ENCODE measurements at places on chromosomes 5 and 9. TPM values are rescaled to one million over a fixed set of nuclear protein-coding genes. Genes with fewer than 3 reads are reported as not detected.

- DNase-seq = peak; percentile 86
These were observed at the start of gene TLR4 for GRCh38 chr9:117704024-117704575. TSS of gene TLR4 (plus strand) at chr9:117704403. CDS start at chr9:117704473, 70 bp downstream.

- no peak for DNase-seq
These were observed 6.8 kb downstream of the RPL12 start for GRCh38 chr9:127444283-127444920.

- DNase-seq = peak; percentile 30
These were observed 441.8 kb upstream of the TLE4 start for GRCh38 chr9:79129865-79130480.

GRCh38 chr5:102924963-102925362 lies 169.9 kb downstream of the PAM start:
- no peak for DNase-seq

DNA sequence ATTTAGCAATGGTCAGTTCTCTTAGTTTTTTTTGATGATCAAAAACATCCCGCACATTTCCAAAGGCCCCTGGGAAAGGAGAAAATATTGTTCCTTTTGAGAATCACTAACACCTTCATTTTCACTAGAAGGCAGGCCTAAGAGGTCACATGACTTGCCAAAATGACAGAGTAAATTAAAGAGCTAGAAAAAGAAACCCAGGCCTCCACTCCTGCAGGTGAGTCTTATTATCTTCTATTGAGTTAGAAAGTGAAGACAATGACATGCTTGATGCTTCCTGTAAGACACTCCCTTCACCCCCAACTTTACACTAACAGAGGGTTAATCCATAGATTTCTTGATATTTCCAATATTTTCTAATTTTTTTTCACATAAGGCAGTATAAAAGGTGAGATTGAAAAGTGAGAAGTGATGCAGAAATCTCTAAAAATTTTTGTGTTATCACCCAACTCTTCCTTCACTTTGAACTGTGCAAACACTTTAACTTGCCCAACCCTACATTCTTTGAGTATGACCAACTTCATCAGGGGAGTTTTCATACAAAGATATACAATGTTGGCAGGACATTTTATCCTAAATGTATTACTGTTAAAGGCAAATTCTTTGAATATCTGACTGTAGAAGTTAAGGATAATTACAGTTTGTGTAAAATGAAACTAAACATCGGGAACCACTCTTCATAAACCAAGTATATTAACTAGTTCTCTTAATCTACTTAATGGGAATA lies 57.1 kb downstream of the SUB1 start:
- peak; percentile 49 for DNase-seq

GRCh38 chr9:127877566-127877998 lies at the start of gene AK1:
TSS of gene AK1 (minus strand) at chr9:127877675. CDS start at chr9:127874617, 3,058 bp downstream.
- DNase-seq = no peak

DNA sequence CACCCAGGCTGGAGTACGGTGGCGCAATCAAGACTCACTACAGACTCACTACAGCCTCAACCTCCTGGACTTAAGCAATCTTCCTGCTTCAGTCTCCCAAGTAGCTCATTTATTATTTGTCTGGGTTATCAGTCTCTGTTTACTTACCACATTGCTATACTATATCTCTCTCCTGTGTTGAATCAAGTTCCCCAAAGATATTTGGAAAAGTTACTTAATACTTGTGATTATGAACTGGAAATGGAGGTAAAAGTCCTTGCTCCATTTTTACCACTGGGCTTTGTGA lies 55.6 kb downstream of the ANGPTL2 start:
- peak; percentile 35 for DNase-seq

DNA sequence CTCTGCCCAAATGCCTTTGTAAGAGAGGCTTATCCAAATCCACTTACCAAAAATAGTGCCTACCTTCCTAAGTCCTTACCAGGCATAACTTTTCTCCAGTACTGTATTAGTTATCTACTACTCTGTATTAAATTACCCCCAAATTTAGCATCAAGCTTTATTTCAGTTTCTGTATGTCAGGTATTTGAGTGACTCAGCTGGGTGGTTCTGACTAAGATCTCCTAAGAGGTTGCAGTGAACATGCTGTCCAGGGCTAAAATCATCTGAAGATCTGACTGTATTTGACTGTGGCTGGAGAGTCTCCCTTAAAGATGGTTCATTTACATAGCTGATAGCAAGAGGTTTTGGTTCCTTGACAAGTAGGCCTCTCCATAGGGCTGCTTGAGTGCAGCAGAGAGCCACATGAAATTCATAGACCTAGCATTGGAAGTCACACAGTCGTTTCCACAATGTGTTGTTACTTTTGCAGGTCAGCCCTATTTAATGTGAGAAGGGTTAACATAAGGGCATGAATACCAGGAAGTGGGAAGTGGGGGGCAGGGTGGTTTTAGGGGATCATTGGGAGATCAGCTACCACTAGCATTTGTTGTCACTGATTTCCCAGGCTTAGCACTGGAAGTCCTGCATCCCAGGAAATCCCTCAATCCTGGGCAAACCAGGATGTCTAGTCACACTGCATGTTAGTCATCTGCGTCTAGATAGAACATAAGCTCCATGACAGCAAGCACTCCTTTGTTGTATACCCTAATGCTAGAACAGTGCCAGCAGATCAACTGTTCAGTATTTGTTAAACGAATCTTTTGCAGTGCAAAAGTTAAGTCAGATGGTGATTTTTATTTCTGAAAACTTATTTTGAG lies 2.0 kb upstream of the ZNF622 start:
- DNase-seq = peak; percentile 79

CDKN2A gene
- 71.6 TPM for total RNA-seq

TMEM174 gene
- total RNA-seq = not detected

GRIN1 gene
- not detected for total RNA-seq

OMD gene
- not detected for total RNA-seq

ZDHHC11B gene
- total RNA-seq = 0.29 TPM

CDC23 gene
- 34.2 TPM for total RNA-seq

ADGRD2 gene
- not detected for total RNA-seq
